ENCODE measurements at places on chromosomes 11 and 22. TPM values are rescaled to one million over a fixed set of nuclear protein-coding genes. Genes with fewer than 3 reads are reported as not detected.

DNA sequence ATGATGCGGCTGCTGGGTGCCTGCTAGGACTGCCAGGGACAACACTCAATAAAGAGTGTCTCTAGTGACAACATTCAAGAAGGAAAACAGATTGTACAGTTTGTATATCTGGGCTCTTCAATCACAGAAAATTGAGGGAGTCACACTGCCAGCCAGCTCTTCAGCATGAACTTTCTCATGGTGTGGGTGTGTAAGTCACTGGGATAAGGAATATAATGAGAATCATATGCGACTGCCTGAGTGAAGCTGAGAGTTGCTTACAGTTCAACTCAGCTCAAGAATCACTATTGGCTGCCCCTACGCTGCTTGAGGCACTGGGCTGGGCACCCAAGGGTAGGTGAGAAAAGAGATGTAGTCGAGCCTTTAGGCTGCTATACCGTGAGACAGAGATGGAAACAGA is 328.1 kb upstream of the PITPNB start:
- no peak for DNase-seq
- no peaks in the 10 kb centered on the region for H3K27me3 ChIP-seq
- no peaks in the 10 kb centered on the region for H3K36me3 ChIP-seq
- peaks cover under 1% of the 10 kb centered on the region for H3K4me1 ChIP-seq
- H3K27ac ChIP-seq = no peak overlapping the region
- no peak overlapping the region for H3K4me3 ChIP-seq

DNA sequence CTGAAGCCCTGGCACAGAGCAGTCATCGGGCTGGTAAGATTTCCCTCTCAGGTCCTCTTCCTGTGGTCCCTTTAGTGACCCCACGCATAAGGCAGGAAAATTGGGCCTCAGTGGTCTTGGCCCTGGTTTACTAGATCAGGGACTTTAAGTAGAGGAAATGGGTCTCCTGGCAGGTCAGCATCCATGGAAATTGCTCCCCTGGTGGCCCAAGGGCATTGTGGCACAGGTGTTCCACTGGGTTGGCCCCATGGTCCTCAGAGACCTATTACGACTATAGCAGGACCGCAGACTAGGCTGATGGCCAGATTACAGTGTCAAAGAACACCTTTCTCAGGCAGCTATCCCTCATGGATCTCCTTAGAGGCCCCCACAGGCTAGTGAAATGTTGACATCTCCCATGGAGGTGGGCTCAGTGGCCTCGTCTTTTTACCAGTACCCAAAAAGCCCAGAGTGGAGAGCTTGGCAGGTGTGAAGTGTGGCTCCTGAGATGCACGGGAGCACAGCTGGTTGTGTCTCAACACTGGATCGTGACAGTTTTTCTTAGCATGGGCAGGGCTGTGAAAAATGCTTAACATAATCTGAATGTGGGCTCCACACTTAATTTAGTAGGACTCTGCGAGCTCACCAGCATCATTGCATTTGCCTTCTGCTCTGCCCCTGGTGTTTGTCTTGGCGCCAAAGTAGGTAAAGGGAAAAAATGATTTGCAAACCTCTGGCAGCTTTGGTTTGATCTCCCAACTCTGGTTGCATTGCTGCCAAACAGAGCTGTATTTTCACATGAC is 74.2 kb downstream of the ZBTB16 start:
- H3K4me3 ChIP-seq = no peak overlapping the region
- peaks cover 88% of the 10 kb centered on the region for H3K4me1 ChIP-seq
- DNase-seq = peak; percentile 59
- no peaks in the 10 kb centered on the region for H3K36me3 ChIP-seq

DNA sequence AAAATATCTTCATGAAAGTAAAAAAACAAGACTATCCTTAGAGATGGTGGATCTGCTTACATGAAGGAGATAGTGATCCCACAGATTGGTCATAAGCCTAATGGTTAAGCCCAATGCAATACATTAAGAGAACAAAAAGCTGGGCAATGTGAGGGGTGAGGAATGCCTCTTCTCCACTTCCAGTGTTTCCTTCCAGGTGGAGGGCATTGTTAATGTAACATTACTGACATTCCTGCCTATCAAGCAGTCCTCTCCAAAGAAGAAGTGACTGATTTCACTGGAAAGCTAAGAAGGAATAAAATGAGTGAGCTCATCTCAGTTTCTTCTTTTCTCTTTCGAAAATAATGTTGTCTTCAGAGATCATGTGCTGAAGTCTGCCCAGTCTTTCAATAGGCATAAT is 207.8 kb downstream of the RAB38 start:
- DNase-seq = no peak
- H3K27ac ChIP-seq = no peak overlapping the region
- no peaks in the 10 kb centered on the region for H3K36me3 ChIP-seq
- no peak overlapping the region for H3K4me3 ChIP-seq
- H3K27me3 ChIP-seq = no peaks in the 10 kb centered on the region

GRCh38 chr11:58726737-58727414 is 4.9 kb downstream of the GLYAT start:
- DNase-seq = no peak
- no peak overlapping the region for H3K4me3 ChIP-seq
- no peaks in the 10 kb centered on the region for H3K27me3 ChIP-seq
- no peaks in the 10 kb centered on the region for H3K36me3 ChIP-seq
- H3K27ac ChIP-seq = no peak overlapping the region

DNA sequence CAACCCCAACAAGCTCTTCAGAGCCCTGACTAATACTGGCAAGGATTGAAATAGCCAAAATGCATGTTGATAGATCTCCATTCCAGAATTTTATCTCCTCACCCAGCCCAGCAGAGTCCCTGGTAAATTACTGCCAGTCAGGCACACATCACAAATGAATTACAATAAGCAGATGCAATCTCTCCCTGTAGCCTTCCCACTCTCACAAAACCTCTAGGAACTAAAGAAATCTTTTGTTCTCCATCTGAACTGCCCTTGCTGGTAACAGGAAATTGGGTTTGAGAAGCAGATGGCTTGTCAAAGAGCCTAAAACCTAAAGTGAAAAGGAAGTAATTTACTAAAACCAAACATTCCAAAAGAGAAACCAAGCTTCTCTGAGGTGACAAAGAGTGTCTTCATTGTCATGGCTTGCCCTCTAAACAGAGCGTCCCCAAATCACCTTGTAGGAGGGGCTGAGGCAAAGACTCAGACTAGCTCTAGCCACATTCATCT is 59.5 kb downstream of the FAM168A start:
- no peaks in the 10 kb centered on the region for H3K27me3 ChIP-seq
- DNase-seq = no peak
- no peak overlapping the region for H3K27ac ChIP-seq
- no peaks in the 10 kb centered on the region for H3K36me3 ChIP-seq
- peaks cover 8% of the 10 kb centered on the region for H3K4me1 ChIP-seq

GRCh38 chr11:133249065-133249464 is 283.2 kb downstream of the OPCML start:
- no peak for DNase-seq
- H3K27ac ChIP-seq = no peak overlapping the region
- no peak overlapping the region for H3K4me3 ChIP-seq
- no peaks in the 10 kb centered on the region for H3K36me3 ChIP-seq
- peaks cover 3% of the 10 kb centered on the region for H3K27me3 ChIP-seq

DNA sequence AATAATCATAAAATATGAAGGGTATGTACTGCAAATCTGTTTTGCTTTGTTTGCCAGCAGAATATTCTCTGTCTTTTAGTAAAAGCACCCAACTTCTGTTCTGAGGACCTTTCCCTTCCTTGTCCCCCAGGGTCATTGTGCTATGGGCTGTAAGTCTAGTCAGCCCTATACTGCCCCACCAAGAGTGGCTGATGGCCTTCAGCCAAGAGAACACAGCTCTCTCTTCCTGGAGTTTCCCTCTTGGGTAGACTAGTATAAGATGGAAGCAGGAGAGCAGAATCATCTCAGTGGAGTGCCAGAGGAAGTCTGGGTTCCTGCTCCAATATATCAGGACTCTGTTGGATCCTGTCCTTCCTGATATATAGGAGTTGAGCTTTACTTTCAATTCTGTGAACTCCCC is 29.0 kb downstream of the MMP13 start:
- no peak overlapping the region for H3K27ac ChIP-seq
- H3K4me1 ChIP-seq = peaks cover 11% of the 10 kb centered on the region
- no peak overlapping the region for H3K4me3 ChIP-seq
- H3K27me3 ChIP-seq = no peaks in the 10 kb centered on the region
- H3K36me3 ChIP-seq = no peaks in the 10 kb centered on the region
- no peak for DNase-seq

DNA sequence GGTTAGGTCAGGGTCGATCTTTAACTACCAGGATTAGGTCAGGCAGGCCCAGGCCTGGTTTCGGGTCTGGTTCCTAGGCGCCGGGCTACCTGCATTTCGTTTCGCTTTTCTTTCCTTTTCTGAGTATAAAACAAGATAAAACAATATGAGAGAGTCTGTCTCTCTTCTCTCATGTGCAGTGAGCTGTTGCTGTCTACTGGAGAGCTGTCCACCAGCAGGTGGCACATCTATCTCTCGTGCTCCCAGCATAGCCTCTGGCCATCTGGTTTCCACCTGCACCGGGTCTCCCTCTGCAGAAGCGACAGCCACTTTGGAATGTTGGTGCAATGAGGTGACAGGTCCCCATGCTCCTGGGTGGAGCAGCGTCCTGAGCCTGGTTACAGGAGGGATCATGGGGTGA is 27.6 kb downstream of the RIBC2 start:
- no peaks in the 10 kb centered on the region for H3K27me3 ChIP-seq
- H3K4me1 ChIP-seq = peaks cover 5% of the 10 kb centered on the region
- peak; percentile 55 for DNase-seq
- no peak overlapping the region for H3K4me3 ChIP-seq
- no peak overlapping the region for H3K27ac ChIP-seq

- no peaks in the 10 kb centered on the region for H3K36me3 ChIP-seq
- H3K27ac ChIP-seq = no peak overlapping the region
- H3K4me3 ChIP-seq = no peak overlapping the region
- H3K27me3 ChIP-seq = no peaks in the 10 kb centered on the region
- no peaks in the 10 kb centered on the region for H3K4me1 ChIP-seq
Observed at GRCh38 chr11:57408771-57409170, 18.1 kb downstream of the SLC43A3 start.

LAMTOR1 gene
- 65.6 TPM for total RNA-seq

DNA sequence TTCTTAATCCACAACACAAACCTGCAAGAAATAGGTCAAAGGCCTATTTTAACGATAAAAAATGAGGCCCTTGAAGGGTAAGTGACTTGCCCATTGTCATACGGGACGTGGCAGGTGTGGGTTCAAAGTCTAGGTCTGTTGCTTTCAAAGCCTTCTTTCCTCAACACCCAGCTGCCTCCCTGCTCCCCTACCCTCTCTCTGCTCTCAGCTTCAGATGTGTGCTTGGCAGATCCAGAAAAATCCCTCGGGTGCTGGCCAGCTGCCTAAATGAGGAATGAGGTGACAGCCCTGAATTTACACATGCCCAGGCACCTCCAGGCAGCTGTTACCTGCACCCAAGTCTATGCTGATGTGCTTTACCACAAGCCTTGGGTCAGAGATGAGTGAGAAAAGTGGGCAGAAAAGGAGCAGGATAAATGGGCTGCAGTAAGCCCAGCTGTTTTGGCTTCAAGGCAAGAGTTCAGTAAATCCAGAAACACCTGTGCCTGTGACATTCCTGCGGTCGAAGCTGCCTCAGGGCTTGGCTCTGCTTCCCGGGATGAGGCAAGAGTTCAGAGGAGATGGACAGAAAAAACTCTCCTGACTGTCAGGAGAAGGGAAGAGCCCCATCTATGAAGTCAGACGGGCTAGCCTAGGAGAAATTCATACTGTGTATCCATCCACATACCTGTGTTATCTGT is 49.9 kb upstream of the LDLRAD3 start:
- no peaks in the 10 kb centered on the region for H3K27me3 ChIP-seq
- no peaks in the 10 kb centered on the region for H3K36me3 ChIP-seq
- no peak overlapping the region for H3K4me3 ChIP-seq

- H3K4me3 ChIP-seq = no peak overlapping the region
- H3K27ac ChIP-seq = peak overlapping the region; percentile 96
- no peaks in the 10 kb centered on the region for H3K27me3 ChIP-seq
- peak; percentile 89 for DNase-seq
- no peaks in the 10 kb centered on the region for H3K36me3 ChIP-seq
Observed at GRCh38 chr22:30310881-30311771, 15.6 kb downstream of the TBC1D10A start.

PRSS23 gene
- total RNA-seq = 20.0 TPM

- H3K4me3 ChIP-seq = no peak overlapping the region
- peaks cover 41% of the 10 kb centered on the region for H3K4me1 ChIP-seq
- no peaks in the 10 kb centered on the region for H3K27me3 ChIP-seq
- H3K27ac ChIP-seq = peak overlapping the region; percentile 20
- peak; percentile 80 for DNase-seq
Observed at GRCh38 chr11:16881074-16881709, 133.0 kb downstream of the PLEKHA7 start.

DNA sequence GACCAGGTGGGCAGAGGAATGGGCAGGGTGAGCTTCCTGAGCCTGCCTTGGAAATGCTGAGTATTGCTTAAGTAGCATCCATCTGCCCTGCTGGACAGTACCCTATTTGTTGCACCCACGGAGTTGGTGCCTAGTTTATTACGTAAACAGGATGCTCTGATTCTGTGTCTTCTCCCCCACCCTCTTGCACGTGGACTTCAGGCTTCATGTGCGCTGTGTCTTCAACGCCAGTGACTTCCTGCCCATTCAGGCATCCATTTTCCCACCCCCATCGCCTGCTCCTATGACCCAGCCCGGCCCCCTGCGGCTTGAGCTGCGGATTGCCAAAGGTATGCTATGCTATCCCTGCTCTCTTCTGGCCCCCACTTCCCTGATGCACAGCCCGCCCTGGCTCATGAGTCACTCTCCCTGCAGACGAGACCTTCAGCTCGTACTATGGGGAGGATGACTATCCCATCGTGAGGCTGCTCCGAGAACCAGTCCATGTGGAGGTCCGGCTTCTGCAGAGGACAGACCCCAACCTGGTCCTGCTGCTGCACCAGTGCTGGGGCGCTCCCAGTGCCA is 5.7 kb downstream of the ZP1 start:
- H3K27me3 ChIP-seq = no peaks in the 10 kb centered on the region
- no peak overlapping the region for H3K27ac ChIP-seq
- no peak overlapping the region for H3K4me3 ChIP-seq
- no peaks in the 10 kb centered on the region for H3K4me1 ChIP-seq

GRCh38 chr11:13760115-13760514 is 91.6 kb downstream of the FAR1 start:
- no peaks in the 10 kb centered on the region for H3K27me3 ChIP-seq
- H3K36me3 ChIP-seq = no peaks in the 10 kb centered on the region
- H3K4me1 ChIP-seq = no peaks in the 10 kb centered on the region
- H3K27ac ChIP-seq = no peak overlapping the region
- H3K4me3 ChIP-seq = no peak overlapping the region
- DNase-seq = no peak

OR52J3 gene
- not detected for total RNA-seq

All from body of pancreas (tissue), 4 donors.